HCT116 (cell line): ENCODE measurements at places on chromosomes 7 and 10.

DNA sequence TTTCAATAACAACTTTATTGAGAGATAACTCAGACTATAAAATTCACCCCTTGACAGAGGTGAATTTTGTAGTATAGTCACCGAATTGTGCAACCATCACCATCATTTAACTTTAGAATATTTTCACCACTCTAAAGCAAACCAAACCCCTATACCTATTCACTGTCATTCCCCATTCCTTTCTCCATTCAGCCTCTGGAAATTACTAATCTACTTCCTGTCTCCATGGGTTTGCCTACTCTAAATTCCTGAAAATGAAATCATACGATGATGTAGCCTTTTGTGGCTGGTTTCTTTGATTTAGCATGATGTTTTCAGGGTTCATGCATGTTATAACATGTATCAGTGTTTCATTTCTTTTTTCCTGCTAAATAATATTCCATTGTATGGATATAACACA lies 15.6 kb upstream of the LMTK2 start:
- DNase-seq, result no peak
- no peak overlapping the region for H3K4me3 ChIP-seq
- no peak overlapping the region for H3K27ac ChIP-seq

DNA sequence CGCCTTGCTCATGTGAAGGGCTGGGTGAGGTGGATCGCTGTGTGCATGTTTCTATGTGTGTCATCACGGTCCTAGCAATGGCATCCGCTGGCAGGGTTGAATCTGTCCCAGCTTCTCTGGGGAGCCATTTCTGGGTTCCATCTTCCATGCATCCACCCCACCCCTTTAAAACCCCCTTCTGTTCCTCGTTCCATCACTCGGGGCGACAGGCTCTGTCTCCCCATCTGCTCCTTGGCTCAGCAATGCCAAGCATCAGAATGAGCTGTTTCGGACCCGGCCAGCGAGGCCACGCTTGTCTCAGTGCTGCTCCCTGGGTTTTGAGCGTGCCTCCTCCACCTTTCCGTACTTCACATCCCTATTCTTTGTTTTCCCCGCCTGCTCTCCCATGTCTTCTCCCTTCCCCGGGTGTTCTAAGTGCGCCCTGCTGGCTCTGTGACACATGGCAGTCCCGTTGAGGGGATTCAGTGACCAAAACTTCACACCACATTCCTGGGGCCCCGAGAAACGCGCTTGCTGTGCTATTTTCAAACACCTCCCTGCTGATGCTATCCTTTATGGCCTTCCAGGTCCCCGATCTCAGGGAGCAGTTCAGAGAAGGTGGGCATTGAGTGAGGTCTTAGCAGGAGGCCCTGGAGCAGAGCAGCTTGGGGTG lies 554.1 kb upstream of the FOXK1 start:
- H3K4me3 ChIP-seq, result no peak overlapping the region
- no peaks in the 10 kb centered on the region for H3K36me3 ChIP-seq

- peaks cover 7% of the 10 kb centered on the region; the same call in 1 of the 2 replicates for H3K27me3 ChIP-seq
- no peak overlapping the region for H3K27ac ChIP-seq
- no peak for DNase-seq
- no peak overlapping the region for H3K4me3 ChIP-seq
Measured at GRCh38 chr10:51269821-51270220, 195.5 kb downstream of the PRKG1 start.

DNA sequence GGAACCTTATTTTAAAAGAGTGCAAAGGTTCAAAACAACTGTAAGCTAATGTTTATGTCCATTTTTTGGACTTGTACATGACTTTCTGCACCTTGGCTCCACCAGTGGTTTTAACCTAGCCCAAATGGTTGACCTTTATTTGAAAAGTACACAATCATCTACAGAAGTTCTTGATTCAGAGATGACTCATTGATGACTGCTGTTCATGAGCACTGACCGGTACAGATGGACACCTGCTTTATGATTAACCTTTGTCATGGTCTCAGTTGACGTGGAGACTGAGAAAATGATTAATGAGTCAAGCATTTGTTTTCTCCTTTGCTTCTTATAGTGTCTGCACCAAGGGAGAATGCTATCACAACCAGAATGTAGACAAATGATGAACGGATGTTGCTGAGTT lies 55.7 kb upstream of the PTER start:
- peak; percentile 73 for DNase-seq
- no peak overlapping the region for H3K27ac ChIP-seq
- H3K4me3 ChIP-seq, result no peak overlapping the region

DNA sequence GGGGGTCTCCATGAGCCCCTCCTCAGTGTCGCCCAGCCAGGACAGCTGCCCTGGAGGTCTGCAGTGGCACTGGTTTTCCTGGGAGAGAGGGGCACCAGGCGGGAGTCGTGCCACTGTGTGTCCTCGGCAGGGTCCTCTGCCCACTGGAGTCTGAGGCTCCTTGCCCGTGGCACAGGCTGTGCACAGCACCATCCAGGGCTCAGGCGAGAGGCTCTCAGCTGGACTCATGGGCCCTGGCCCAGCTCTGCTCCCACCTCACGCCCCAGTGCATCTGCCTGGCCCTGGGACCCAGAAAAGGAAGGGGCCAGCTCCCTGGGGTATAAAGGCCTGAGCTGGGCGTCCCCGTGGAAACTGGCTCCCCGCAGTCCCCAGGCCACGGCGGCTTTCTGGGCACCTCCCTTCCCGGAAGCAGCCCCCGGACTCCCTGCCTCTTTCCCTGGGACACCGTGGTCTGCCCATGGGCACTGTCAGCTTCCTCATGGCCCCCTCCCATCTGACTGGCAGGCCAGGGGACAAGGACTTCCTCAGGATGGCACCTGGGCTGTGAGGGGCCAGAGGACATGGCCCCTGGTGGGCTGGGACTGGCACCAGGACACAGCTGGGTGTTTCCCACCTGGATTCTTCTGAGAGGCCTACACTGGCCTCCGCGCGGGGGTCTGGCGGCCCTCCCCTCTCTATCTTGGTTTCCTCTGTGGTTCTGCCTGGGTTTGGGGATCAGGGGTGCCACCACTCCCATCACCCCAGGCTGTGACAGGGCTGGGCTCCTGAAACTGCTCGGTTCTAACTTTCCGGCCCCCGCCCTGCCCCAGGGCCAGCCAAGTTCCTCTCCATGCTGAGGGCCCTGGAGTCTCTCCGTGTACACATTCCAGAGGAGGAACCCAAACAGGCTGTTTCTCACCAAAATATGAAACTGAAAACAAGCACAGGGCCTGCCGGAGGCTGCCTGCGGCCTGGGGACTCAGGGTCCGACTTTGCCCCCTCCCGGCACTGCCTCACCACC lies 5.5 kb downstream of the FOXL3 start:
- H3K27me3 ChIP-seq, result no peaks in the 10 kb centered on the region
- H3K4me1 ChIP-seq, result no peaks in the 10 kb centered on the region
- H3K36me3 ChIP-seq, result no peaks in the 10 kb centered on the region
- DNase-seq, result no peak

DNA sequence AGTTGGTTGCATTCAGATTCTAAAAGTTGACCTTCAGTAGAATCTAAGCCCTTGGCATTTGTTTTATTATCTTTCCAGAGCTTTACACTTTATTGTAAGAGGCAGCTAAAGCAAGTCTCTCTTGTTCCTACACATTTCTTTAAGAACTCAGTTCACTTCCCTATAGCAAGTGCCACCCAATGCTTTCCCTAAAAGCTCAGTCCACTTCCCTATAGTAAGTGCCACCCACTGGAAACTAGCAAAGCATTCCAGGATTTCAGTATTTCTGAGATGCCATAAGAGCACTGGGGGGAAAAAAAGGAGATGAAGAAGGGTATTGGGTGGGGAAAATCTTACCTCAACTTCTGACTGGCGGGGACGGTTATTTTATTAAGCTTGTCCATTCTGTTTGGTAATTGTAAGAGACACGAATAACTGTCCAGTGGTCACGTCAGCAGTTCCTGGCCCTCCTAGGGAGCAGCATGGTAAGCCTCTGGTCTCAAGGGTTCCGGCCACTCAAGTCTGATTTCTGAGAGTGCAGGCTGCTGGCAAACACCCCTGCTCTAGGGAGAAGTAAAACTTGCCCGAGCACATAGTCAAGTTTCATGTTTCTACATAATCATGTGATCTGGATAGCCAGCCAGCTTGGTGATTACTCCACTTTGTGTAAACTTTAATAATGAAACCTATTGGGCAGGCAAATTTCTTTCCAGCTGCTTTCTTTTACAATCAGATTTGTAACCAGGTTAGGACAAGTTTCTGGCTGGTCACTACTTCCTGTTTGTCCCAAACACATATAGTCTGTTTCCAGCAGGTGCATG lies at the start of gene BLNK:
Gene BLNK, minus strand, starts transcription at position 554 of the 800 bp plus-strand sequence. Its CDS starts 171 bp downstream, at position 383.
- H3K4me1 ChIP-seq, result peaks cover 24% of the 10 kb centered on the region
- no peak for DNase-seq
- no peak within 1 kb of the TSS for H3K27ac ChIP-seq
- H3K27me3 ChIP-seq, result no peaks in the 10 kb centered on the region
- no peaks in the 10 kb centered on the region for H3K36me3 ChIP-seq

DNA sequence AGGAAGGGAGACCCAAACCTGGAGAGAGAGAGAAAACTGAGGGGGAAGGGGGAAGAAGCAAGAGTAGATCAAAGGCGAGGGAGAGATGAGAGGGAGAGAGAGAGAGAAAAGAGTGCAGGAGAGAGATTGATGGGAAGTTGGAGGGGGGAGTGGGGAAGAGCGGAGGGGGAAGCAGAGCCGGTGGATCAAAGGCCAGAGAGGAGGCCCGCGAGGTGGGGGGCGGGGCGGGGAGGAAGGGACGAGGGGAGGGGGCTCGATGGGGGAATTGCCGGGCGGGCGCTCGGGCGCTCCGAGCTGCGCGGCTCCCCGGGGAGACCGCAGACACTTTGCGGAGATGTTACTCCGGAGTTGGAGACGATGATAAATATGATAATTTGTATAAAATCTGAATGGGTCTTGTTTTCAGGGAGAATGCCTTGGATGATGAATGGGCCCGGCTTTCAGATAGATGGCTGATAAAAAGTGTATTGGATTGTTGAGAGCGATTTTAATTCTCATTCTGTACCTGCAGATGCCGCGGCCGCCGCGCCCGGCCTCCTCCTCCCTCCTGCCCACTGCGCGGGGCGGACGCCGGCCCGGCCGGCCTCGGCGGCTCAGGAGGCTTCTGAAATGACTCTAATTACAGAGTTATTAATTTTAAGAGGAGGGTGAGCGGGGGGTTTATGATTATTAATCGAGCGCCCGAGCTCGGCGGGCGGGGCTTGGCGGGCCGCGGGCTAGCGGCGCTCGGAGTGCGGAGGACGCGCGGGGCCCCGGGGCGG lies 21.4 kb upstream of the PAX2 start:
- H3K27ac ChIP-seq, result no peak overlapping the region
- no peak overlapping the region for H3K4me3 ChIP-seq
- DNase-seq, result no peak
- no peaks in the 10 kb centered on the region for H3K36me3 ChIP-seq

DNA sequence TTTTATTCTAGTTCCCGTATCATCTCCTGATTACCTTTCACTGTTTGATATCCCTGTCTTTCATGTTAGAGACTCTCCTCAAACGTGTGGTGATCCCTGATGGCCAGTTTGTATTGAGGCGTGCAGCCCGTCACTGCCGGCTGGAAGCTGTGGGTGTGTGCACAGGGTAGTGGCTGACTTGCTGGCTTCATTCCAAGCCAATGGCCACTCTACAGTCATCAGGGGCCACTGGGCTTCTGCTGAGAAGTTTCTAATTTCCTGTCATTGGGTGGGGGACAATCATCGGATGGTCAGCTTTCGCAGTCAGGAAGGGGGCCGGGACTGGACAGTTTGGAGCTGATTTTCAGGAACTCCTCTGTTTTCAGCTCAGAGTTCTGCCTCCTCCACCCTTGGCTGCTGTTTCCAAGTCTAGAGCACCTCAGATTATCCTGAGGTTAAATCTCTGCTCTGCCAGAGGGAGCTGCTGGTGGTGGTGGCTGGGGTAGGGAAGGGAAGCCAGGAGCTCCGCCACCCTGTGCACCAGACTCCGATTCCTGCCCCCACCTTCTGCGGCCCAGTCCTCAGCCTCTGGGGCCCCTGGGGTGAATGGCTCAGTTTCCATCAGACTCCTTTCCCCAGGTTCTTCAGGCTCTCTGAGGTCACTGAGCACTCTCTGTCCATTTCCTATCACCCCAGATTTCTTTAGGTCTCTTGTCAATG lies 34.9 kb downstream of the BAIAP2L1 start:
- H3K27me3 ChIP-seq, result no peaks in the 10 kb centered on the region
- H3K4me3 ChIP-seq, result no peak overlapping the region
- no peaks in the 10 kb centered on the region for H3K36me3 ChIP-seq
- no peak overlapping the region for H3K27ac ChIP-seq
- peaks cover 54% of the 10 kb centered on the region for H3K4me1 ChIP-seq

DNA sequence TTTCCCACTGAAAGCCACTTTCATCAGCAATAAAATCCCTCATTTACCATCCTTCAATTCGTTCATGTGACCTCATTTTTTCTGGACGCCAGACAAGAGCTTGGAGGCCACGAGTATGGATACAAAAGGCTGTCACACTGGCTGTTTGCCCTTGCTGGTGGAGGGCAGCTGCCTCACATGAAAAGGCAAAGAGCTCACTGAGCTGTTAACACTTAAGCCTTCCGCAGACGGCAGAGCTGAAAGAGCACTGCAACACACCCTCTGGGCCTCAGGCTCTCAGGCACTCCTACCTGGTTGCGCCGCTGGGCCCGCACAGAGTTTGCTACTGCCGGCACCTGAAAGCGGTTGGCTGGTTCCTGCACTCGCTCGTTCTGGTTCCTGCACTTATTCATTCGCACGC lies 193.5 kb downstream of the CFTR start:
- H3K27me3 ChIP-seq, result no peaks in the 10 kb centered on the region
- H3K4me3 ChIP-seq, result no peak overlapping the region
- H3K4me1 ChIP-seq, result no peaks in the 10 kb centered on the region
- no peak overlapping the region for H3K27ac ChIP-seq
- H3K36me3 ChIP-seq, result no peaks in the 10 kb centered on the region

GRCh38 chr10:117363028-117363427 lies 12.2 kb downstream of the PDZD8 start:
- no peak overlapping the region for H3K4me3 ChIP-seq
- no peaks in the 10 kb centered on the region for H3K36me3 ChIP-seq
- H3K27ac ChIP-seq, result no peak overlapping the region
- no peak for DNase-seq

- H3K27me3 ChIP-seq, result peaks cover 10% of the 10 kb centered on the region; the same call in 1 of the 2 replicates
- no peaks in the 10 kb centered on the region for H3K4me1 ChIP-seq
- no peaks in the 10 kb centered on the region for H3K36me3 ChIP-seq
- no peak overlapping the region for H3K4me3 ChIP-seq
Measured at GRCh38 chr10:7460006-7460405, 49.2 kb upstream of the SFMBT2 start.

GRCh38 chr7:90648834-90649233 lies 52.7 kb downstream of the CDK14 start:
- no peak overlapping the region for H3K27ac ChIP-seq
- H3K36me3 ChIP-seq, result no peaks in the 10 kb centered on the region
- no peak for DNase-seq
- H3K4me3 ChIP-seq, result no peak overlapping the region
- no peaks in the 10 kb centered on the region for H3K27me3 ChIP-seq

DNA sequence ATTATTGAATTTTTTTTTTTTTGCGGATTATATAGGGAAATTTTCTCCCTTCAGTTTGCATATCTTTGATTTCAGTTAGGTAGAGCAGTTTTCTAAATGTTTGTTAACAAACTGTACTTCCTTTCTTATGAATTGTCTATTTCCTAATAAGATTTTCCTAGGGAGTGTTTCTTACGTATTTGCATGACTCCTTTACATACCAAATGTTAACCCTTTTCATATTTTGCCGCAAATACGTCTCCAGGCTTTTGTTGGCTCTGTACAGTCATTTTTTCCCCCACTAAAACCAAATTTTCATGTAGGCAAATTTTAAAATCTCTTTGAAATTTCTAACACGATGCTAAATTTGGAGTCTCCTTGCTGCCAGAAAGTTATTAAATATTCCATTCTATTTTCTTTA lies 1.9 kb upstream of the FRAT2 start:
- H3K27me3 ChIP-seq, result no peaks in the 10 kb centered on the region
- H3K4me3 ChIP-seq, result no peak overlapping the region
- no peak overlapping the region for H3K27ac ChIP-seq
- no peak for DNase-seq
- H3K4me1 ChIP-seq, result peaks cover 23% of the 10 kb centered on the region
- no peaks in the 10 kb centered on the region for H3K36me3 ChIP-seq
